ENCODE measurements at places on chromosomes 2 and 18.

DNA sequence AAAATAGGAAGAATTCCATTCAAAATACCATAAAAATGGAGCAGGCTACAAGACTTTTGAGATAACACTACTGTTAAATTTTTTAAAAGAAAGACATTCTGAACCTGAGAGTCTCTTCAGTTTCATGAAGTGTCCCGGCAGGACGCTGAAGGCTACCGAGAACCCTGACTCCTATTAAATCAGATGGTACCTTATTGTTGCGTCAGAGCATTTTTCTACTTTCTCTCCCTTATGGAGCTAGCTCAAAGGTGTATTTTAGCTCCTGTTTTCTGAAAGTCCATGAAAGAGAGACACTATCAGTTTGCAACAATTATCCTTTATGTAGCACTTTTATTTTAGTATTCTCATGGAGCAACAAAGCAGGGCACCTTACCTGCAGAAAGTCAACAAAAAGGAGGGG is 626.7 kb downstream of the IRS1 start:
- no peak for DNase-seq

GRCh38 chr2:105378276-105378840 is 20.5 kb downstream of the FHL2 start:
- DNase-seq: no peak

DNA sequence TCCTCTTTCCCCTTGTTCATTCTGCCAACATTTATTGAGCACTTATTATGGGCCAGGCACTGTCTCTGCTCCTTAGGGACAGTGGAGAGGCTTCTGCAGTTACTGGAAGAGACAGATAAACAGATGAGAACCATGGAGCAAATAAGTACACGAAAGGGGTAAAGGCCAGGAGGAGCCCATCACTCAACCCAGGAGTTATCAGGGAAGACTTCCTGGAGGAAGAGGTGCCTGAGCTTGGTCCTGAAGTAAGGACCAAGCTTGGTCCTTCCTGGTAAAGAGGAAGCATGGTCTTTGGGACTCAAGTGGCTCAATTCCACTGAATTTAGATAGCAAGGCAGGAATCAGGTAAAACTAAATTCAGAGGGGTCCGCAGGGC is 1.7 kb downstream of the ACTG2 start:
- DNase-seq: no peak

DNA sequence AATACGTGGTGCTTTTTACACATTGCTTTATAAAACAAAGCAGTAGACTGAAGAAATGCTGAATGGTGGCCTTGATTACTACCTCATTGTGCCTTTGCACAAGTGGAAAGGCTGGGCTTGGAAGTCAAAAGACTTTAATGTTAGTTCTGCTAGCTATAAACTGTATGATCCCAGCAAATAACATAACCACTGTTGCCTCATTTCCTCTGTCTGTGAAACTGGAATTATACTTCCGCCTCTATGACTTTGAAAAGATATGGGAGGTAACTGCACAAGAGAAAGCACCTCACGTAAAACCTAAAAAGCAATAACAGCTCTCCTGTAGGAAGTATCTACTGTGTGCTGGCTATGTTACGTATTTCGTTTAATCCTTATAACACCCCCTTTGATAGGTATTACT is 43.4 kb upstream of the DSC1 start:
- DNase-seq: no peak

- no peak for DNase-seq
Measured at GRCh38 chr2:226705133-226705886, 94.3 kb downstream of the IRS1 start.

DNA sequence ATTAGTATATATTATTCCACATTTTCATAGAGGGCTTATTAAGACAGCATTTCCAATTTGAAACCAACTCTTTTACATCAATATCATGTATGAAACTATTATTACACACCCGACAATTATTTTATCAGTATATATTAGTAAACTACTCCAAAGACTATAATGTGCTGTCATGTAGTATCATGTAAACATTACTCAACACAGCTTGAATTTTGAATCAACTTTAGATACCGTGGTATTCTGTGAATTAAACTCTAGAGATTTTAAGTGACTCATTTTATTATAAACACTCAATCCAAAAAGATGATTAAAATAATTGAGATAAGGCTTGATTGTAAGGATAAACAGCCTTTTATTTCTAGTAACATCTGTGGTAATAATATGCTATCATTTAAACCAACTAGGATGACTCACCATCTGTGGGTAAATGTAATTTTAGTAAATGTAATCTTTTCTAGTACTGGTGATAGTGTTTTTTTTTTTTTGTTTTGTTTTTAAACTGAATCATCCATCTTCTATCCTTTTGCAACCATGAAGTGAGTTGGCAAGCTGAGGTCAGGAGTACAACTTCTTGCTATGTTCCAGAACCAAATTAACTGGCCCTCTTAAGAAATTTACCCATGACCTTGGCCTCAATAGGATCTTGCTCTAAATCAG is 144.3 kb upstream of the SMAD7 start:
- DNase-seq: no peak

GRCh38 chr2:118990757-118991545 is 49.0 kb downstream of the MARCO start:
- no peak for DNase-seq

DNA sequence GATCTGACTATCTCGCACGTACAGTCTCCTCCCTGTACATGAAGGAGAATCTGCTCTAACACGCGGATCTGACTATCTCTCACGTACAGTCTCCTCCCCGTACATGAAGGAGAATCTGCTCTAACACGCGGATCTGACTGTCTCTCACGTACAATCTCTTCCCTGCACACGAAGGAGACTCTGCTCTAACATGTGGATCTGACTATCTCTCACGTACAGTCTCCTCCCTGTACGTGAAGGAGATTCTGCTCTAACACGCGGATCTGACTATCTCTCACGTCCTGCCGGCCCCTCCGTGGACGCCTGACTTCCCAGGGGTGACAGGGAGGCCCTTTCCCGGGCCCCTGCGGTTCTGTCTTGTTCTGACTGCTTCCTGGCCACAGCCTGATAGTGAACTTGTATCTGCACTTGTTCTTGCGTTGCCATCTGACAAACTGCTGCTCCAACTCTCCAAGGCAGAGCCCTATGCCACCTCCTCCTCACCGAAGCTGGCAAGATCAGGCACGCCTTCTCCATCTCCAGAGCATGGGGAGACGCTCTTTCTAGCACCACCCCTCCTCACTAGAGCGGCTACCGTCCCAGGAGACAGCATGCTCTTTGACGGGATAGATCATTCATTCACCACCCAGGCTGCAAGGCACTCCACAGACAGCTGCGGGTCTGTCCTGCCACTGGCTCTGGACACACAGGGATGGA is 238.6 kb downstream of the TWIST2 start:
- DNase-seq: no peak

- DNase-seq: no peak
Measured at GRCh38 chr2:198339116-198339515, 534.7 kb downstream of the PLCL1 start.

GRCh38 chr2:44843641-44844310 is 97.7 kb upstream of the SIX3 start:
- no peak for DNase-seq

GRCh38 chr2:516944-517343 is 160.3 kb downstream of the TMEM18 start:
- DNase-seq: no peak

DNA sequence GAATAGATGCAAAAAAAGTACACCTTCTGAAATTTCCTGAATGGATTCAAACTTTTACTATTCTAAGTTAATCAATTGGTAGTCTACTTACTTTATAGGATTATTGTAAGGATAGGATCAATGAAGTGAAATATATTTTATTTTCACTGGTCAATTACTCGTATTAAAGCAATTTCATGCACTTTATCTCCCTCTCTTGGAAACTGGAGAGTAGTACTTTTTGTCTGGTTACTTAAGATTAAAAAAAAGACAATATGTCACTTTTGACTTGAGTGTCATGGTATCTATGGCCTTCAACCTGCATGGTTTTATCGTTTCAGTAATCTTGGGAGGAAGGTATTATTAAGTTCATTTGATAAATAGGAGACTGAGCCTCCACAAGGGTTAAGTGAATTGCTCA is 1.0 kb upstream of the KYNU start:
- no peak for DNase-seq

- no peak for DNase-seq
Measured at GRCh38 chr18:46892842-46893241, 24.5 kb downstream of the PIAS2 start.

DNA sequence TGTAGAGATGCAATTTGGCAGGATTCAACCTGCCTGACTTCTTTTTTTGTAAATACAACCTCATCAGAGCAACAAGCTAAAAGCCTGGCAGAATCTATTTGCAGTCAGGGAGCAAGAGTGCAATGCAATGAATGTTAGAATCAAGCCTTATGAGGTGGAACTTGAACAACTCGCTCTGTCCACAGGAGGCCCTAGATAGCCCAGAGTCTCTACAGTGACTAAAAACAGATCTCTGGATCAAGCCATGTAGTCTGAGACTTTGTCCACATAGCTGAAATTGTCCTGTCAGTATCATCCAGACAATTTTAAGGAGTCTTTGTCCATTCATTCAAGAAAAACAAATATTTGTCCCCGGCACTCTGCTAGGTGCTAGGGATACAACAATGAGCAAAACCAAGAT is 32.0 kb upstream of the CDK5R2 start:
- no peak for DNase-seq

- no peak for DNase-seq
Measured at GRCh38 chr2:196162586-196163175, 8.7 kb downstream of the STK17B start.

DNA sequence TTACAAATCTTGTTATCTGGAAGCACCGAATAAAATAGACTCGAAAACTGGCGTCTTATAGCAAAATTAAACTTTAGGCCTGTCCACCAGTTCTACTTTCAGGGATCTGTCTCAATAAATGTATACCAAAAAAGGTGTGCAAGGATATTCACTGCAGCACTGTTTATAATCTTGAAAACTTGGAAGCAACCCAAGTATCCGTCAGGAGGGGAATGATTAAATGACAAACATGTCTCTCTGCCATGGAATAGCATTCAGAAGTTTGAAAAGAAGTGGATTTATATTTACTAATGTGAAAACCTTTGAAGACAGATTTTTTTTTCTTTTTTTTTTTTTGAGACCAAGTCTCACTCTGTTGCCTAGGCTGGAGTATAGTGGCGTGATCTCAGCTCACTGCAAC is 32.3 kb upstream of the SATB2 start:
- DNase-seq: no peak

- no peak for DNase-seq
Measured at GRCh38 chr2:53770264-53770663, 2.7 kb downstream of the CHAC2 start.

DNA sequence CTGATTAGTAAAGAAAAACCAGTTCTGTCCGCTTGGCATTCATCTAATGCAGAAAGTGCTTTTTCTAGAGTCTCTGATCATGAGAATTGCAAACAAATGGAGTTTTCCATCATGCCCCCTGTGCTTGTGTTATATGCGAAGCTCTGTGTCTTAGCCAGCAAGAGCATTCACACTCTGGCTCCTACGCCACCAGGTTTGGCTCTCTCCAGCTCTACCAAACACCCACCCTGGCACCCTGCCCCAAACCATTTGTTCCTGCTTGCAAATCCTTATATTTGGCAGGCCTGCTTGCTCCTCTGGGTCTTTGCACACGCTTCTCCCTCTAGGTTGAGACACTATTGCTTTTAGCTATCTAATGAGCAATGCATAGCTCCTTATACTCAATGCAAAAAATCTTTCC is 204.1 kb upstream of the CYRIA start:
- DNase-seq: no peak

GRCh38 chr2:207484444-207485391 is 45.0 kb upstream of the CREB1 start:
- no peak for DNase-seq

DNA sequence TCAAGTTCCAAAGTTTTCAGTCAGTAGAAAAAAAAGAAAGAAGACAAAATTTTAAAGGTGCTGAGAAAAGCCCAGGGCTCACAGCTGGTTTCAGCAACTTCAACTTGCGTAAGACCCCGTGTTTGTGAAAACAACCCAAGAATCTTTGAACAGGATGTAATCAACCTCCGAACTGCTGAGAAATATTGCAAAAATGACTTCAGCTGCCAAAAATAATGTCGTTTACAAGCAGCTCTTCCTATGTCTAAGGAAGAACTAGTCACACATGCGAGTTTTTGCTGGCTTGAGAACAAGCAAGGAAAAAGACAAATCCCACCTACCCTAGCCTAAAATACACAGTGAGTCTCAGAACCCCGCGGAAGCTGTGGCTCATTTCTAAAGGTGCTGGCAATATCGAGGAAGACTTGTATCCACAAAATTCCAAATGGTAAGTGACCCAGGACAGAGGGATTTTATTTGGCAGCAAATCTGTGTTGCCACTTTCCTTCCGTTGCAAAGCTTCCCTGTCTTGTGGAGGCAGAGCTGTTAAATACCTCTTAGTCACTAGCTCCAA is 59.8 kb upstream of the SLC8A1 start:
- DNase-seq: no peak

DNA sequence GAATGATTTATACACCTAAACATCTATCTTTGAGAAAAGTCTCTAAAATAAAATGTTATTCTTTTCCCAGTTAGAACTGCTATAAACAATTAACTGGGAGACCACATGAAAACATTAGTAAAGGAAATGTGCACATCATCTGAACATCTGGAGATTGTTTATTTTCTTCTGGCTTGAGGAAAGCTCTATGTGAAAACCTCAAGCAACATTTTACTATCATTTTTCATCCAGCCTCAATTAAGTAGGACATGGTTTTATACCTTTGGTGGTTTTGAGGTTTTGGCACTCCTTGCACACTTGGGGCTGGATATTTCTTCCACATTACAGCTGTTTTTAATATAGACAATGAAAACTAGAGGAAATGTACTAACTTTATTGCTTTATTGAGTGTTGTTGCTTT is 609.5 kb upstream of the SLC8A1 start:
- DNase-seq: no peak

GRCh38 chr18:76654577-76654976 is 159.5 kb upstream of the ZNF516 start:
- no peak for DNase-seq

DNA sequence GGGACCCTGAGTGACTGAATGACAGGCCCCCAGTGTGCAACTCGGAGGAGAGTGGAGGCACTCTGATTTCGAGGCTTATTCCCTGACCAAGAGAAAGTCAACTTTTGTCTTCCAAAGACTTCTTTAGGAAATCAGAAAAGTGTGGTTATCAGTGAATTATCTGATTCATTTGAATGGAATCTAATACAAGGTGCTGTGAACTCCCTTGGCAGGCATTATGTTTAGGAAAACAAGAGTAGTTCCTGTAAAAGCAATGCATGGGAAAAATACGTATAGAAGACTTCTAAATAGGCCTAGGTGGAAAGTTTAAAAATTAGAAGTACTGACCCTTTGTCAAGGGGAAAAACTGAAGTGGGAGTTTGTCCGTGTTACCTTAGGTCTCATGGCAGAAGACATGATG is 269.4 kb downstream of the GBX2 start:
- DNase-seq: no peak

DNA sequence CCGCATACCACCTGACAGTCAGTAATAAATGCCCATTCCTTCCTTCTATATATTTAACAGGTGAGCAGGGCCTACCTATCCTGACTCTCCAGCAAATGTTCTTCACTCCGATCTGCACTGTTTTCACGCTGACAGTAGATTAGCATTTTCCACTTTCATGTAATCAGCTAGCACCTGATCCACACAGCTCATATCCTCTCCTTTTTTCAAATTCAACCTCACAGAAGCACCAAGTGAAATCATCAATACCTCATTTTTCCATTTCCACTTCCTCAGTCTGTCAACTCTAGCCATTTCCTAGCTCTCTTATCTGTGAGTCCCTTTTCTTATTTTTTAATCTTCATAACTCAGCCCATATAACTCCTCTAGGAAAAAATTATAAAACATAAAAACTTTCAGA is 402.8 kb downstream of the ZEB2 start:
- DNase-seq: no peak
